ENCODE measurements at places on chromosomes 4 and X. TPM values are rescaled to one million over a fixed set of nuclear protein-coding genes. Genes with fewer than 3 reads are reported as not detected.

DNA sequence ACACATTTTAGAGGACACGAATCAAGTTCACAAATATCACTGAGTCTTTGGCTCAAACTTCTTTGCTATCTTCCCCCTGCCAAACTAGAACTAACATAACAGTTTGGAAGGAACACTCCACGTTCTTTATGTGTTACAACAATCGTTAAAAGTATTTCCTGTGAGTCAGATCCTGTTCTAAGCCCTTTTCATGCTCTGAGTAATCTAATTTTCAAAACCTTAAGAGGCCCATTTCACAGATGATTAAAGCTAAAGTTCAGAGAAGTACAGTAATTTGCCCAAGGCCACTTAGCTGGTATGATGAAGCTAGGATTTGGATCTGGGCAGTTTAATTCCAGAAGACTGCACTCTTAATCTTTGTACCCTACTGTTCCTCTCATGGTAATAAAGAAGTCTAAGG, 854.4 kb upstream of the INTU start:
- H3K27ac ChIP-seq: no peak overlapping the region
- H3K27me3 ChIP-seq: no peaks in the 10 kb centered on the region
- no peak for DNase-seq
- H3K36me3 ChIP-seq: no peaks in the 10 kb centered on the region
- H3K4me3 ChIP-seq: no peak overlapping the region

- H3K4me3 ChIP-seq: no peak overlapping the region
- no peaks in the 10 kb centered on the region for H3K27me3 ChIP-seq
- DNase-seq: peak; percentile 3
- H3K4me1 ChIP-seq: no peaks in the 10 kb centered on the region
- H3K27ac ChIP-seq: no peak overlapping the region
These were observed 22.2 kb downstream of the TMPRSS11E start for GRCh38 chr4:68469482-68469881.

- no peak overlapping the region for H3K4me3 ChIP-seq
- no peaks in the 10 kb centered on the region for H3K4me1 ChIP-seq
- no peaks in the 10 kb centered on the region for H3K36me3 ChIP-seq
- no peak overlapping the region for H3K27ac ChIP-seq
- H3K27me3 ChIP-seq: no peaks in the 10 kb centered on the region
- DNase-seq: no peak
These were observed 51.6 kb downstream of the RTL5 start for GRCh38 chrX:72080150-72080549.

- DNase-seq: no peak
- H3K27ac ChIP-seq: no peak overlapping the region
- H3K27me3 ChIP-seq: no peaks in the 10 kb centered on the region
- no peaks in the 10 kb centered on the region for H3K4me1 ChIP-seq
- H3K4me3 ChIP-seq: no peak overlapping the region
These were observed 118.7 kb downstream of the ZIC3 start for GRCh38 chrX:137684591-137684990.

- H3K4me1 ChIP-seq: no peaks in the 10 kb centered on the region
- H3K27me3 ChIP-seq: no peaks in the 10 kb centered on the region
- H3K36me3 ChIP-seq: peaks cover 15% of the 10 kb centered on the region
- no peak overlapping the region for H3K4me3 ChIP-seq
These were observed 95.2 kb downstream of the MANBA start for GRCh38 chr4:102665527-102665926.

Gene SLC6A14
- total RNA-seq: not detected

Gene MAGEE2
- total RNA-seq: not detected

All from B cell (primary cell).